ENCODE measurements at places on chromosomes 7 and 10. TPM values are rescaled to one million over a fixed set of nuclear protein-coding genes. Genes with fewer than 3 reads are reported as not detected.

- peak; percentile 52 for DNase-seq
These were observed at the start of gene TUBAL3 for GRCh38 chr10:5404208-5405041. Gene TUBAL3 (minus strand): TSS chr10:5404828. CDS start chr10:5404792, 36 bp downstream.

DNA sequence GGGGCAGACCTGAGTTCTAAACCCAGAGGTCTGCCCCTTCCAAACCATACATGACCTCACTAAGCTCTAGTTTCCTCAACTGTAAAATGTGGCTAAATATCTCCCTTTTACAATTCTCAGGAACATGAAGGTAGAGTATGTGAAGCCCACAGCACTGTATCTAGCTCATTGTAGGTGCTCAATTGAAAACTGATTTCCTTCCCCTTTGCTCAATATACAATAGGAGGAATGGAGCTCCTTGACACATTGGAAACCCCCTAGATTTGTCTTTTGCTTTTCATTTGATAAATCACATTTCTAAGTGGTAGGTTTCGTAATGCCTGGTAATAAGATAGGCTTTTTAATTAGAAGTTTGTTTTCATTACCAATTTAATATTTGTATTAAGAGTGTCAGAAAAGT is 153.3 kb downstream of the ARID5B start:
- no peak for DNase-seq

GRCh38 chr10:71187197-71187596 is 25.2 kb upstream of the UNC5B start:
- DNase-seq = no peak

OR2A12 gene
- not detected for total RNA-seq

Data from endothelial cell of umbilical vein (primary cell).